LNCaP clone FGC (cell line): ENCODE measurements at places on chromosomes 3 and 15.

DNA sequence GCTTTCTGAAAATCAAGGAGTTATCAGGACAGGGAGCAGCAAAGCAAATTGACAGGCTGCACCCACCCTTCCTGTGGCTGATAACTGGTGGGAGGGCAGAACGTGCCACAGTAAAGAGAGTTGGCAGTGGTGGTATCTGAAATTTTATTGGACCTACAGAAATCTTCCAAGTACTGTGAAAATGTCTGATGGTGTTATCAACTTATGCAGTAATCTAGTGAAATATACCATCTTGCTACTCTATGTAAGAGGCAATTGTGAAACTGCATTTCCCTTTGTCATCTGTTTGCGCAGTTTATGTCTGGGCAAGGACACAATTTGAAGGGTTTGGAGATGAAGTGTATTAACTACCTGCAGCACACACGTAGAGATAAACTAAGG, 1.5 kb downstream of the PLCL2 start:
- DNase-seq: no peak

GRCh38 chr15:49155834-49156627, 632 bp upstream of the COPS2 start:
- no peak for DNase-seq

DNA sequence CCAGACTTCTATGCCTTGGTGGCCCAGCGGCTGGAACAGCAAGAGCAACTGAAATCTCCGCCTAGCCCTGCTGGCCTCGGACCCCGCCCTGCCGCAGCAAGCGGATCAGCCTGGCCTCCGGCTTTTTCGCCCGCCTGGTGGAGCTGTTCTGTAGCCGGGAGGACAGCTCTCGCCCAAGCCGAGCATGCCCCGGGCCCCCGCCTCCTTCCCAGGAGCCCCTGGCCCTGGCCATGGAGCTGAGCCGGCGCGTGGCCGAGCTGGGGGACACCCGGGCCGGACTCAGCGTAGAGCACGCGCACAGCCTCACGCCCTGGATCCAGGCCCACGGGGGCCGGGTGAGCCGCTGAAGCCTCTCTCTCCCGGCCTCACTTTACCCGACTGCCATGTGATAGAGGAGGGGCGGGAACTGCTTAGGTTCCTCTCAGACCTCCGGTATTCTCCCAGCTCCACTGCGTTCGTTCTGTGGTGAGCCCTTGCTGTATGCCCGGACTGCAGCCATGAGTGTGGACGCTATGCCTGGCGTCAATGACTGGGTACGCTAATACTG, 24.1 kb upstream of the MRPL3 start:
- DNase-seq: no peak

DNA sequence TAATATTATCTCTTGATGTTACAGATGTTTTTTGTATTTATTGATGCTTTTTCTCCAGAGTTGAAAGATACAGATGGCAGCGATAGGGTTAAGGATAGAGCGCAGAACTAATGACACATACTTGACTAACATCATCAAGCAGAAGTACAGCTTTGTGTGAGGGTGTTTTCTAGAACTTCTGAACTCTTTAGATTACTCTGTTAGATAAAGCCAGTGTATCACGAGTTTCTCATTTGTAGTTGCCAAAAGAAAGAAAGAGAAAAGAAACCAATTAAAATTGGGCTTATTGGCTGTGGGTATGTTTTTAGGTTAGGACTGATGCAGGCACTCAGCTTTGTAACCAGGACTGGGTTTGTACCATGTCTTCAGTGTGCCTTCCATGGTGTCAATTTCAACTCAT, 6.6 kb upstream of the GPR171 start:
- no peak for DNase-seq

DNA sequence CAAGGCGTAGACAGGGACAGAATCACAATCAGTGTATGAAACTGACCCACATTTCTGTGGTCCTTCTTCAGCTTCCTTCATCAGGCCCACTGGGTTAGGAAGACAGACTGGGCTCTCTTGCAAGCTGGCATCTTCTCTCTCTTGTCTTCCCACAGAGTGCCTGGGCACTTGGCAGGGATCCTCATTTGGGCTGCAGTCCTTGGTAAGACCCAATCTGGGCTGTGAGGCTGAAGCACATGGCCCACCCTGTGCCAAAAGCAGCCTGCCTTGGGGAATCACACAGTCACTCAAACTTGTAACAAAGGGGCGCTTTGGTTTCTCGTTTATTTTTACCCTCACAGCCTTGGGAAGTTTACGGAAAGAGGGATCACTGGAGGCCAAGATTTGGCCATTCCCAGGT, 8.2 kb upstream of the EPHB3 start:
- no peak for DNase-seq

- no peak for DNase-seq
Observed at GRCh38 chr3:109213321-109213720, 76.8 kb downstream of the C3orf85 start.

GRCh38 chr15:89332446-89332845, 2.2 kb downstream of the POLG start:
- no peak for DNase-seq

DNA sequence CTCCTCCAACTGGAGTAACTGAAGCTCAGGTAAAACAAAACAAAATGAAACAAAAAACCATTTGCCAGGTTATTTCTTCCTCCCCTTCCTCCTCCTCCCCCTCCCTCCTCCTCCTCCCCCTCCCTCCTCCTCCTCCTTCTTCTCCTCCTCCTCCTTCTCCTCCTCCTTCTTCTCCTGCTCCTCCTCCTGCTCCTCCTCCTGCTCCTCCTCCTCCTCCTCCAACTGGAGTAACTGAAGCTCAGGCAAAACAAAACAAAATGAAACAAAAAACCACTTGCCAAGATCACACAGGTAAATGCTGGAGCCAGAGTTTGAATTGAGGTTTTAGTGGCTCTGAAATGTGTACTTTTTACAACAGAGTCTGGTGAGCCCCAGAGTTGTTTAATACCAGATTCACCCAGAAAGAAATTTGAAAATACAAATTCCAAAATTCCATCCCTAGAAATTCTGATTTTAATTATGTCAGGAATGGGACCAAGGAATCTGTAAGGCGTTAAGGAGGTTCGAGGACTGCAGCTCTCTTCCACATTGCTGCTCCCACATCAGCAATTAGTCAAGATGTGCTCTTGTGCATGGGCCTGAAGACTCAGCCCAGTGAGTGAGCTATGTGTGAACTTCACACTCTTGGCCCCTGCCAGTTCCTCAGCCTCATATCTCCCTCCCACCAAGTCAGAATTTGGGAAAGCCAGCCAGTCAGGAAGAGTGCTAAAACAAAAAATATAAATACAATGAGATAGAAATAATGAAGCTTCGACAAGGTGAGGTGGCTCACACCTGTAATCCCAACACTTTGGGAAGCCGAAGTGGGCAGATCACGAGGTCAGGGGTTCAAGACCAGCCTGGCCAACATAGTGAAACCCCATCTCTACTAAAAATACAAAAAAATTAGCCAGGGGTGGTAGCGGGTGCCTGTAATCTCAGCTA, 31.6 kb upstream of the ZNF770 start:
- peak; percentile 14 for DNase-seq

GRCh38 chr3:127038466-127038865, 55.6 kb downstream of the PLXNA1 start:
- no peak for DNase-seq

DNA sequence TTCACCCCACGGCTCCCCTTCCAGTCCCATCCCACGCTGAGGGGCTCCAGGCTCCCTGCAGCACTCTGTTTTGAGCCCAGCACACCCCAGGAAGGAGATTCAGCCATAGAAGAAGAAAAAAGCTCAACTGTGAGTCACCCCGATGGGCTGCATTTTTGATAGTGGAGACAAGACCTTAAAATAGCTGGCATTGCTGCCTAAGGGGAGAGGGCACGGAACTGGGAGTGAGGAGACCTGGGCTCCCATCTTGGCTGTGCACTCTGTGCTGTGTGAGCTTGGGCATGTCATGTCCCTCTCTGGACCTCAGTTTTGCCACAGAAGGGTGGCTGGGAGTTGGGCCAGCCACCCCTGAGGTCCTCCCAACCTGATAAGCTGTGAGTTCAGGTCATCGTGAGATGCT, 57.2 kb upstream of the SMAD6 start:
- no peak for DNase-seq

DNA sequence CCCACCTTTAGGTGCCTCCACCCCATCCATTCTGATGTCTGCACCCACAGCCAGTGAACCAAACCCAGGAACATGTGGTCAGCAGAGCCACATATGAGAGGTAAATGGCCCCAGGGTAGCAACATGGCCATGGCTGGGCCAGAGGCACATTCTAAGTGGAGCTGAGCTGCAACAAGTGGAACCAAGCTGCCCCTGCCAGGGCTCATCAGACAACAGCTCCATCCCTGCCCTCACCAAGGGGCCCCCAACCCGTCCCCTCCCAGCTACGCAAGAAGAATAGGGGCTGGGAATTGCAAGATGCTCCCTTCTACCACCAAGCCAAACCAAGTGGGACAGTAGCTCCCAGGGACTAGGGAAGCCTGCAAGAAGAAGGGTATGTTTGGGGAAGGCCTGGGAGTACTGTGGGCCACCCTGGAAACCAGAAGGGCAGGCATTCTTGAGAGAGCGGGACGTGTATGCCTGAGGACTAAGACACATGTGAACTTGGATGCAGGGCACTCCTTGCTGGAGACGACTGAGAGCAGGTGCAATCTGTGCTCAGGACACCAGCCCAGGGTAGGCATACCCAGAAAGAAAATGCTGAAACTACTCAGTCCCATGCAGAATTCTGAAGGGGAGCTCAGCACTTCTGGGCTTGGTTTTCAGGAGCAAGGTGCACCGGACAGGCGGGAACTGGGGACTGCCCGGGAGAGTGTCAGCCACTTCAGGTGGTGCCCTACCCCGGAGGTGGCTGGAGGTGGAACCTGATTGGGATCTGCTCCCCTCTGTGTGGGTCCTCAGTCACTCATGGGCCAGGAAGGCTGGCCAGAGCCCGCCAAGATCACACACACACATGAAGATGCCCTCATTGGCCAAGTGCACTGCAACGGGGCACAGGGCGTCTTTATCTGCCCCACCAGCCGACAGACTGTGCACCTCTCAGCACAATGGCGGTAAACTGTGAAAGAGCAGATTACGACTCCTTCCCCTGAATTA, 9.5 kb downstream of the MYL3 start:
- no peak for DNase-seq
